Subcutaneous preadipocyte (primary cell): ENCODE measurements at places on chromosomes 1 and 21. TPM values are rescaled to one million over a fixed set of nuclear protein-coding genes. Genes with fewer than 3 reads are reported as not detected.

The ARHGEF19 gene
- total RNA-seq = 2.6 and 2.9 TPM in 2 replicates

The IQCC gene
- 1.1 and 2.0 TPM in 2 replicates for total RNA-seq

The ST6GALNAC3 gene
- total RNA-seq = under 0.01 and 0.39 TPM in 2 replicates

The PCP4L1 gene
- not detected in 2 replicates for total RNA-seq

The OSCP1 gene
- 7.4 and 8.1 TPM in 2 replicates for total RNA-seq

The ABCA4 gene
- total RNA-seq = under 0.01 TPM in 1 of 2 replicates, not detected in the other

The SYCP1 gene
- total RNA-seq = not detected in 2 replicates

The TMEM125 gene
- total RNA-seq = not detected in 2 replicates

The IFNLR1 gene
- total RNA-seq = not detected in 2 replicates

The FCRL5 gene
- total RNA-seq = not detected in 2 replicates

The FMOD gene
- total RNA-seq = 0.59 and 3.3 TPM in 2 replicates

The BMP8B gene
- total RNA-seq = under 0.01 TPM in 1 of 2 replicates, not detected in the other

The FCRL3 gene
- not detected in 2 replicates for total RNA-seq

The CCDC190 gene
- total RNA-seq = not detected in 2 replicates

The GCSAML gene
- total RNA-seq = not detected in 2 replicates

The ANGPTL3 gene
- under 0.01 TPM in 1 of 2 replicates, not detected in the other for total RNA-seq

The CDA gene
- 2.0 and 2.6 TPM in 2 replicates for total RNA-seq

The EDN2 gene
- total RNA-seq = not detected in 2 replicates

The C1orf87 gene
- total RNA-seq = not detected in 2 replicates

The PDZK1 gene
- total RNA-seq = 0.39 TPM in 1 of 2 replicates, not detected in the other

The FCER1A gene
- total RNA-seq = not detected in 2 replicates

The LCE2C gene
- total RNA-seq = not detected in 2 replicates
